Stimulated activated CD4-positive, alpha-beta T cell treated with anti-CD3 and anti-CD28 coated beads, Interleukin-12 subunit alpha, Interleukin-12 subunit beta, amount 100 ng/mL, for 4 hours (primary cell): ENCODE measurements at places on chromosomes 2 and 18.

DNA sequence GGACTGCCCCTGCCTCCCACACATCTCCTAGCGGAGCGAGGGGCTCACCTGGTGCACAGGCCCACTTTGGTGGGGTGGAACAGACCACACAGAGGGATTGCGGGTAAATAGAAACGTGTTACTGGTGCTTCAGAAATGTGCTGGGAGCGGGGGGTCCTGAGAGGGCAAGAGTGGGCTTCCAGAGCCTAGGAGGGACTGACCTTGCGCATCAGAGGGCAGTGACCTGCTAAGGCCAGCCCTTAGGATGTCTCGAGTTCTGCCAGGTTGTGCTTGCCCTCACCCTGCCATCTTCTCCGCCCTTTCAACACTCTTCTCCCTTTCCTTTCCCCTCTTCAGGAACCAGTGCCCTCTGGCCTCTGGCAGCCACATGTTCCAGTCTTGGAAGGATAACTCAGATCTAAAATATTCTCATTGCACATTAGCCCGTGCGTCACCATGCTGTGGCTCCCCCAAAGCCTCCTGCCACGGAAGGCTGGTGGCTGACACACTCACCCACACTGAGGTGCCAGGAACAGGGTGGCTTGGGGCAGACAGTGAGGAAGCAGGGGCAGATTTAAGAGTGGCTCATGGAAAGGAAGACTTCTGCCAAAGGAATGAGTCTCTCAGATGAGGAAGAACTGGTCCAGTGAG lies 89.6 kb downstream of the MCFD2 start:
- DNase-seq = no peak

GRCh38 chr2:195368249-195369217 lies 288.5 kb upstream of the SLC39A10 start:
- no peak for DNase-seq

GRCh38 chr2:120904830-120905234 lies 169.2 kb downstream of the GLI2 start:
- no peak for DNase-seq

DNA sequence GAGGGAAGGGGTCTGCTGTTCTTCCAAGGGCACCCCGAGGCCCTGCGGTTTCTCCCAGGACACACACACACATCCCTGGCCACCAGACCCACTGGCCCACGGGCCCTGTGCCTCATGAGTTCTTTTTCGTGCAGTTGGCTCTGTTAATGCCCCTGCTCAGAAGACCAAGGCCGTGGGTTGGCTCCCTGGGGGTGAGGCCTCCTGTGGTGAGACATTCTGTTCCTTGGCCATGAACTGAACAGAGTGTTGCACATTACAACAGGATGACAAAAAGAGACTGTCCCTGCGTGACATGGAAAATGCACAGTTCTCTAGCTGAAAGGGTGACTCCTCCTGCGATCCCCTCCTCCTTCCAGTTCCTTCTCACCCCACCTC lies 30.7 kb downstream of the SH2D6 start:
- DNase-seq = no peak

DNA sequence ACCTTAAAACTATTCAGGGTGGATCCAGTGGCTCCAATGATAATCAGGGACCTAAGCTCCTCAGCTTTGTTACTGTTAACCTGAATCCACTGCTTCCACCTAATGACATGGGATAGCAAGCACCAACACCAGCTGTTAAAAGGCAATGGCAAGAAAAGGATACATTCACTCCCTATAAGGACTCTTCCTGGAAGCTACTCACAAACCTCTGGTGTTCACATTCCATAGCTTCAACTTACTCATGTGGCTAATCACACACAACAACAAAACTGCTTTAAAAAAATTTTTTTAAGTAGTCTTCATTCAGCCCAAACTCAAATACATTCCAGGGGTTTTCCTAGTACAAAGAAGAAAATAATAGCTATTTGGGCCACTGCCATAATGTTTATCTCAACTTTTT lies 24.5 kb downstream of the ROCK2 start:
- DNase-seq = no peak

DNA sequence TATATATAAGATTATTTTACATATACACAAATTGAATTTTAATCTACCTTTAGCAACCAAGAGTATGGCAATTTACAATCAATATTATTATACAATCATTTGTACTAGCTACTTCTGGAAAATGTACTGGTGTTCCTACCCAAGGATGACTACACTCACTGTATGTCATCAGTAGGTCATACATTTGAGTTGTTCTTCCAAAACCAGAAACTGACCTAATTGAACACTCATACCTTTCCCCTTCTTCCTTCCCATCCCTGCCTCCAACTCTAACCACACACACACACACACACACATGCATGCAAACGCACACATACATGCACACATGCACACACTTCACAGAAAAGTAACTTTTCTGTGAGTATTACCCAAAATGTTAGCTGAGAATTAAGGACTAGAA lies 8.2 kb upstream of the ERCC3 start:
- no peak for DNase-seq
